ENCODE measurements at places on chromosomes 2 and 18.

- DNase-seq = peak; percentile 60
Measured at GRCh38 chr2:102224824-102225739, 38.3 kb downstream of the IL1RL2 start.

- no peak for DNase-seq
Measured at GRCh38 chr18:2846636-2847316, at the start of gene EMILIN2. Gene EMILIN2 (plus strand): TSS chr18:2847006. CDS start chr18:2847189, 183 bp downstream.

GRCh38 chr2:191329841-191330240 lies 84.6 kb downstream of the MYO1B start:
- no peak for DNase-seq

DNA sequence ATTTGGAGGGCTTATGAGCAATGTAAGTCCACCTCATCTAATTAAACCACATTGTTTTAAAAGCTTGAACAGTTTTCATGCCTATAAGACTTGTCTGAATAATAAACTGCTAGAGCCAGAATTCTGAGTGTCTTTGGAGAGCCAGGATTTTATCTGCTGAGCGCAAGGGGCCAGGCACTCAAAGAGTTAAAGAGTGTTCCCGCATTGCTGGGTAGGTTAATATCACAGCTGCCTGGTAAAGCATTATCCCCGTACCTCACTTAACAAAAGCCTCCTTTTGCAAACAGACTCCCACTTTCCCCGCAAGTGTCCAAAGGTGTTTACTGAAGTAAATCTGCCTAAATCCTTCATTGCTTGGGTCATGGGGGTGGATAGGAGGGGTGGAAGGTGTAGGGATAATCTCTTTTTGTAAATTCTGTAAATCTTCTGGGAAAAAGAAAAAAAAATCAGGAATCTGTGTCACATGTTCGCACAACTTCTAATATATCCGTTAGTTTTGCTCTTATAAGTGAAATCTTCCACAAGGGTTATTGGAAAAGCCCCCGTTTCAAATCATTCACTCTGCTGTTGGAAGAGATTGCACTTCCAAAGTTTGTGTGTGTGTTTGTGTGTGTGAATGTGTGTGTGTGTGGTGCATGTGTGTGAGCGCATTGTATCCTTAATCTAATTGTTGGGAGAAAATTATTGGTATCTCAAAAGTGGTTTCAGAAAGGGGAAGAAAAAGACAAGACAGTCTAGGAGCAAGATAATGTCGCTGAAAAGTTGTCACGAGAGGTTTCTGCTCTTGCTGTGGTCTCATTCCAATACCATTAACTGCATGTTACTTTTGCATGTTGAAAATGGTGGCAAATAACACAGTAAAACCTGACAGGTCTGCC lies 10.7 kb downstream of the ZEB2 start:
- DNase-seq = no peak

- no peak for DNase-seq
Measured at GRCh38 chr2:100178085-100178788, 35.8 kb upstream of the AFF3 start.

DNA sequence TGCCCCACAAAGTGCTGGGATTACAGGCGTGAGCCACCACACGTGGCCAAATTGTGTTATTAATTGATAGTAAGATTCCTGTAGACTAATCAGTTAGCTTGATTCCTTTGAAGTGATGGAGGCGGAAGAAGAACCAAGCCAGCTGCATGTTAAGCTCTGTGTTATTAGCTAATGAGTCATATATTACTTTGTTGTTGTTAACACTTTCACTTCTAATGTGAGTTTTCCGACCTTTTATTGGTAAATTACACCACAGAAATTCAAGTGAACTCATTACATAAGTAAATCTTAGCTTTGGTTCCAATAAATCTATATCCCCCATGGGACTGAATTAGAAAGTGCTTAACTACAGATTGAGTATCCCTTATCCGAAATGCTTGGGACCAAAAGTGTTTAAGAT lies 20.3 kb downstream of the CHMP1B start:
- no peak for DNase-seq

DNA sequence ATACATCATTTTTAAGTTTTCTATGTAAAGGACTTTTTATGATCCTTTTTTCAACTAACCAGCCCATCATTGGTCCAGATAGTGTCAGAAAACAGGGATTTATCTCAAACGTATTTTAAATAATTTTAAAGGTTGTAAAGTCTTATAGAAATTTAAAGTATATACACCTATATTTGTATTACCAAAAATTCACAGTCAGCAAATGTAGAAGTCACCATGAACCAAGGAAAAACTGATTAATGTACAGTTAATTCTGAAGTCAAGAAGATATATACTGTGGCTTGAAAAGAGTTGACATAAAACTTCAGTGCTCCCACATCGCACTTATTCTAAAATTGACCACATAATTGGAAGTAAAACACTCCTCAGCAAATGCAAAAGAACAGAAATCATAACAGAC lies 52.4 kb upstream of the MAP2 start:
- DNase-seq = no peak
